ENCODE measurements at places on chromosomes 5 and 9.

DNA sequence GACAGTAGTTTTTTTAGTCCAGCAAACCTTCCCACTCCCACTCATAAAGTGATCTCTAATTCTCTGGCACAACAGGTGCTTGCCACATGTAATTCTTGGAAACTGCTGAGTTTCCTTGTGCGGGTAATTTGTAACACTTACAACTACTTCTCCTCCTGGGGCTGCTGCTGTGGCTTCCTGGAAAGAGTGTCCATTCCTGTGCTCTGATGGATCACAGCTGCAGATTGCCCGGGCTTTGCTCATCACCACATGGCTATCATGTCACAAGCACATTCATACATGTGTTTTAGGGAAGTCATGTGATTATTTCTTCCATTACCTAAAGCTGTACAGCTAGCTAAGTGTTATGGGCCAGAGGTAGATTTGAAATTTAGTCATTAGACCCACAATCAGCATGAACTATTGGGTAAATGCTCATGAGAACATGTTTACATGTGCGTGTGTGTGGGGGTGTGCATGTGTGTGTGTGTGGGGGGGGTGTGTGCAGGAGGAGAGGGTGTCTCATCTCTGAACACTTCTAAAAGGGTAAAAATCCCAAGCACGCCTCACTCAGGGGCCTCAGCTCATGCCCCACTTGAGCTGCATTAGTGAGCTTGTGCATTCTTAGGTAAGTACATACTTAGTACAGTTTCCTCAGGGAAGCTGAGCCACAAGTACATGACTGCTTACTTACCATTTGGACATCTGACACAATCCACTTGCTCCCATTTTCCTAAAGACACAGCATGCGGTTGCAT, 118.1 kb upstream of the CCDC112 start:
- DNase-seq = peak; percentile 56

DNA sequence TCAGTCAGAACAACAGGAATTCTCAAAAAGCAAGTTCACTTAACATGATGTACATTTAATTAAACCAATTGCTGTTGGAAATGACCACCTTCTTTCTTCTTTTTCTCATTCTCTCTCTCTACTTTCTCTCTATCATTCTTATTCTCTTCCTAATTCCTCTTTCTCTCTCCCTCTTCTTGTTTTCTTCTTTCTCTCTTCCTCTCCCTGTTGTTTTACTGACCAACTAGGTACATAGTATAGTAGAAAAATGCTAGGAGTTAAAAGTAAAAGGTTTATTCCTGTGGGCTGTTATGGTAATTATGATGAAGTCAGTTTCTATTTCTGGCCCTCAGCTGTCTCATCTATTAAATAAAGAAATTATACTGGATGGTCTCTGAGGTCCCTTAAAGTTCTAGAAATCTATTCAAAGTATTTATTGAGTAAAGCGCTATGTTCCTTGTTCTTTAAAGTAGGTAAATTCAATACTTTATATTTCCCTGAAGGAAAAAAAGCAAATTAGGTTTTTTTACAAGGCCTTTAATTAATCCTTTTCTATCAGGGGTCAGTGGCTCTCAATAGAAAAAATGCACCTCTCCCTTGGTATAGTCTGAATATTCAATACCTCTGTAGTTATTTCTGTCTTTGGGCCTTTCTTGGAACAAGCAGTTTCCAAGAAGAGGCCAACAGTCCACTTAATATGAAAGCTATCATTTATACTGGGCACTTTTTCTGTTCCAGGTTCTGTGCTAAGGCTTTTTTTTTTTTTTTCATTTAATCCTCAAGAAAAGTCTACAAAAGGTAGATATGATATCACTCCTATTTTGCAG, 102.3 kb upstream of the SLC30A5 start:
- no peak for DNase-seq

DNA sequence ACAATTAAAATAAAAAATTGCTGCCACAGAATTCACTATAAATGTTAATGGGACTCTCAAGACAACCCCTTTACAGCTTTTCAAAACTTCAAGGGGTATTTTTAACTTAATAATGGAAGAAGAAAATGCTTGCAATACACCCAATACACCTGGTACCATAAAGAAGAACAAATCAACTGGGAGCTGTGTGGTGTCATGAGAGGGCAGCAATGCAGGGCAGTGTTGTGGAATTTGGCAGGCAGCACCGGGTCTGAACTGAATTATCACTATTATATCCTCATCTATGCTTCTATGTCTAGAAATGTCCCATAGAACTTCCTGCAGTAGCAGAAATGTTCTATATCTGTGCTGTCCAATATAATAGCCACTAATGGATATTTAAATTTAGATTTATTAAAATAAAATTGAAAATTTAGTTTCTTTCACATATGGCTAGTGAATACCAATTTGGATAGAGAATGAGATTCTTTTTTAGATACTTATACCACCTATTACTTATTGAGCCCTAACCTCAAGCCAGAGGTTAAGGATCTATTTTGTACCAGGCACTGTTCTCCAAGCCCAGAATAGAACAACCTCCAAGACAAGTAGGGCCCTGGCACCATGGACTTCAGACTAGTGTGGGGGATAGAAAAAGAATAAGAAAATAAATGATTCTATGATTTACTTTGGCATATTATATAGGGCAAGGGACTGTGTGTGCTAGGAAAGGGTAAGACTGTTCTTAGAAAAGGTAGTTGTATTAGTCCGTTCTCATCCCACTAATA, 265.3 kb downstream of the PDE4D start:
- no peak for DNase-seq

DNA sequence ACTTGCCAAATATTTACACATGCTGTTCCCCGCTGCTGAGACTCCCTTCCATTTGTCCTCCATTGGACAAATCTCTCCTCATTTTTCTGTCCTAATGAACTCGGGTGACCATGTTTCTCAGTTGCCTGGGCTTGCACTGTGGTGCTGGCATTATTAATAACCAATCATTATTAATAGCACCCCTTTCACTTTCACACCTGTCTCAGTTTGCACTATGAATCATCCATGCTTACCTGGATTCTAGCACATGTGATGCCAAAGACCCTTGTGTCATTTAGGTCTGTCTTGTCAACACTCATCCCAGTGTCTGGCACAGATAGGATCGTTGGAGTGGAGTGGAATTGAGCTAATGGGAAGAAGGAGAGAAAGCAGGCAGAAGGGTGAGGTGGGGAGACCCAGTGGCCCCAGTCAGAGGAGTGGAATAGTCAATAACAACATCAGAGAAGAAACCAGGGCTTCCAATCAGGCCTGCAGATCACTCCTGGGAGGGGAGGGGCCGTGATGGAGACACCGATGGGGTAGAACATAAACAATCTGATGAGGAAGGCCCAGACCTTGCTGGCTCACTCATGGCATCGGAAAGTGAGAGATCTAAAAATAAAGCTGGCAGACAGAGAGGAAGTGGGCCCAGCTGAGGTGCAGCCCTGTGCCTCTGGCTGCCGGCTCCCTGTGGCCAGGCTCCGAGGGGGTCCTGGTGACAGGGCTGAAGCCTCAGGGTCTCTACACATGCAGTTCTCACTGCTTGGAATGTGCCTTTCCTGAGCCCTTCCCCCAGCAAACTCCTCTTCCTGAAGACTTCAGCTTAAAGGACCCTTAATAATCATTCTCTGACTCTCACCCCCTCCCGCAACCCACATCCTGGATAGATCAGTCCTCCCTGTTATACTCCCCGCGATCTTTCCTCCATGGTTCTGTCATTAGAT, 33.5 kb upstream of the CRB2 start:
- DNase-seq = peak; percentile 52

DNA sequence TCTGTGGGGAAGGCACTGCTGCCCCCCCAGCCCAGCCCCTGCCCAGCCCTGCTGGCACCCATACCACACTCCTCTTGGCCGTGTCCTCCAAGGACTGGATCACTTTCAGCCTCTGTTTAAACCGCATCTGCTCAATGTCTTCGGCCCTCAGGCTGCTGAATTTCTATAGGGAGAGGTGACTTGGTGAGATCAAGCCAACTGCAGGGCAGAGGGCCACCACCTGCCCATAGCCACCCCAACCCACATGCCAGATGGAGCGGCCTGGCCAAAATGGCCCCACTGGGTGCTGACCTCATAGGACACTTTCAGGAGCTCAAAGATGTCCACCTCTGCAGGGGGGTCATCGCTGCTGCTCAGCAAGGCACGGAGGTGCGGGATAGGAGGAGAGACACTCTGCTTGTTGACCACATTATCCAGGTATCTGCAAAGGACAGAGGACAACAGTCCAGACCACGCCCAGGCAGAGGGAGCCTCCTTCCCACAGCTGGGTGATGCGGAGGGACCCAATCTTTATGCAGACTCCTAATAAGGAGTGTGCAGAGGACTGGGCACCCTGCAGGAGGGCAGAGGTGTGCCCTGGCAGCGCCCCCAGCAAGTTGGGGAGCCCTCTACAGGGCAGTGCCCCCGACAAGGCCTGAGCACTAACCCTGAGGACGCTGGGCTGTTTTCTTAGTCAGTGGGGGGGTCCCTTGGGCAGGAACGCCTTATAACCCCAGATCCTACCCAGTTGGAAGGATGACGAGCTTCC, 14.4 kb upstream of the MRNIP start:
- no peak for DNase-seq

GRCh38 chr5:133373121-133373870, 239.0 kb downstream of the FSTL4 start:
- DNase-seq = no peak

- DNase-seq = no peak
Measured at GRCh38 chr5:128904805-128905567, 60.3 kb upstream of the SLC27A6 start.

DNA sequence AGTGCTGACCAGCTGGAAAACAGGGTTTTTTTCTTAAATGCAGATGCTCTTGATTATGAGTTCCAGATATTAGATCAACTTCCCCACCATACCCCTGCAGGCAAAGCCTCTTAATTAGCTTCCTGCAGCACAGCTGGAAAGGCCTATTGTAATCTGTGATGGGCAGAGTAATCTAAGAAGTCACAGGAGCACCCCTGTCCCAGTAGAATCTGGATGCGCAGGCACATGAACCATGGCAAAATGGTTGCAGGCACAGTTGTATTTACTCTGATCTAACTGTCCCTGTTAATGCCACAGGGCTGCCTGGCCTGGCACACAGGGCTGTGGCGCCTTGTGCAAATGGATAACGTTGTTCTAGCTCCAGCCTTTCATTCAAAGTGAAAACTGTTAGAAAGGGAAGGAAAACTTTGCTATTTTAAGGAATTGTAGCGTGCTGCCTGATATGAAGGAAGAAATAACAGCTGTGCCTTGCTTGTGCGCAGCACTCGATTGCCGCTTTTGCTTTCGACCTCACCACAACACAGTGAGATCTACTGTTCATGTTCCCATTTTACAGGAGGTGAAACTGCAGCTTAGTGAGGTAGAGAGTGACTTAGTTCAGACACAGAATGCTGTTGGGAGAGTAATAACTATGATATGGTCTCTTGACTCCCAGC, 2.3 kb downstream of the TGFBI start:
- DNase-seq = no peak

DNA sequence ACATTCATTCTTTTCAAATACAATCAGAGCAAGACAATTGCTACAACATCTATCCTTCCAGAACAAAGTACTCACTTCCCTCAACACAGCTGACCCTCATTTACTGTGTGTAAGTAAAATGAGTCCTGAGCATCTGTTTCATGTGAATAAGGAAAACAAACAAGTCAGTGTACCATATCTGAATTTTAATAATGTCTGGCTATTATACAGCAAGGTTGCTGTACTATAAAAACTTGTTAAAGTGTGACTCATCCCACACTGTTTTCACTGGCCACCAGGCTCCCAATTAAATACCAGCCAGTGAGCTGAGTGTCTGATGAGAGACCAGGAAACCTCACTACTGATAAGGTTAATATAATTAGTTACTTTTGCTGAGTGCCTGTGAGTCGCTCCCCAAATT, 339.8 kb downstream of the AGTPBP1 start:
- no peak for DNase-seq

- no peak for DNase-seq
Measured at GRCh38 chr5:180557217-180557809, 34.0 kb downstream of the SCGB3A1 start.

DNA sequence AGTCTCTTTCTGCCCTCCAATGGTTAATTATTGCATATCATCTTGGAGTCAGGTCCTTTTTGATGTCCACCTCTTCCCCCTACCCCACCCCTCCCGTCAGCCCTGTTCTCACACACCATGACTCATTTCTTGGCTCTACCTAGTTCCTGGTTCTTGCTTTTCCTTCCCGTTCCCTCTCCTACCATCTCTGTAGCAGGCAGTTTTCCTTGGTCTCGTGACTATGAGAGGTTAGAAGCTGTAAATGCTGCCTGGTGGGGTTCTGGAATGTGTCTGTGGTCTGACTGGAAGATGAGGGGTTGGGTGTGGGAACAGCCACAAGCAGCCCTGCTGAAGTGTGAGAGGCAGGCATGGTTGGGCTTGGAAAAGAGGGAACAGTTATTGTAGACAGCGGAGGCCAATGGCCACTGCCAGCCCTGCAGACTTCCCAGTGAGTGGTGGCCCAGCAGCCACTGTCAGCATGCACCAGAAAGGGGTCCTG, 18.2 kb downstream of the SLC22A5 start:
- peak; percentile 81 for DNase-seq

DNA sequence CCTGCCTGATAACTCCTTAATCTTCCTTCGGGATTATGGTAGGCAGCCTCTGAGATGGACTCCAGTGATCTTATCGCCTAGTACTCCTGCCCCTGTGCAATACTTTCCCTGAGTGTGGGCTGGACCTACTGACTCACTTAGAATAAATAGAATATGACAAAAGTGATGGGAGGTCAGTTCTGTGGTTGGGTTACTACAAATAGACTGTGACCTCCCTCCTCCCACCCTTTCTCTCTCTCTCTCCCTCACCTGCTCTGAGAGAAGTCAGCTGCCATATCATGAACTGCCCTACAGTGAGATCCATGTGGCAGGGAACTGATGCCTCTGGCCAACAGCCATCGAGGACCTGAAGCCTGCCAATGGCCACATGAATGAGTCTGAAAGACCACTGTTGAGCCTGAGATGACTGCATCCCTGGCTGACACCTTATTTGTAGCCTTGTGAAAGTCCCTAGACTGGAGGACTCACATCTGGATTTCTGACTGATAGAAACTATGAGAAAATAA, 31.7 kb downstream of the NRG2 start:
- DNase-seq = no peak

DNA sequence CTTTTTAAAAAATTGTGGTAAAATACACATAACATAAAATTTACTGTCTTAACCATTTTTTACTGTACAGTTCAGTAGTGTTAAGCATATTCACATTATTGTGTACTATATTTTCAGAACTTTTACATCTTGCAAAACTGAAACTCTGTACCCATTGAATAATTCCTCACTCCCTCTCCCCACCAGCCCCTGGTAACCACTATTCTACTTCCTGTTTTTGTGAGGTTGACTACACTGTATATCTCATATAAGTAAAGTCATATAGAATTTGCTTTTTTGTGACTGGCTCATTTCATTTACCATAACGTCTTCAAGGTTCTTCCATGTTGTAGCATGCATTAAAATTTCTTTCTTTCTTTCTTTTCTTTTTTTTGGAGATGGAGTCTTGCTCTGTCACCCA, 87.0 kb downstream of the LNPEP start:
- DNase-seq = no peak

- no peak for DNase-seq
Measured at GRCh38 chr5:138748630-138749081, 4.6 kb upstream of the CTNNA1 start.

- DNase-seq = no peak
Measured at GRCh38 chr5:37751227-37751626, 88.6 kb downstream of the GDNF start.
